ENCODE measurements at places on chromosomes 13 and 19.

- DNase-seq: no peak
Measured at GRCh38 chr13:25455146-25455545, 83.4 kb downstream of the ATP8A2 start.

DNA sequence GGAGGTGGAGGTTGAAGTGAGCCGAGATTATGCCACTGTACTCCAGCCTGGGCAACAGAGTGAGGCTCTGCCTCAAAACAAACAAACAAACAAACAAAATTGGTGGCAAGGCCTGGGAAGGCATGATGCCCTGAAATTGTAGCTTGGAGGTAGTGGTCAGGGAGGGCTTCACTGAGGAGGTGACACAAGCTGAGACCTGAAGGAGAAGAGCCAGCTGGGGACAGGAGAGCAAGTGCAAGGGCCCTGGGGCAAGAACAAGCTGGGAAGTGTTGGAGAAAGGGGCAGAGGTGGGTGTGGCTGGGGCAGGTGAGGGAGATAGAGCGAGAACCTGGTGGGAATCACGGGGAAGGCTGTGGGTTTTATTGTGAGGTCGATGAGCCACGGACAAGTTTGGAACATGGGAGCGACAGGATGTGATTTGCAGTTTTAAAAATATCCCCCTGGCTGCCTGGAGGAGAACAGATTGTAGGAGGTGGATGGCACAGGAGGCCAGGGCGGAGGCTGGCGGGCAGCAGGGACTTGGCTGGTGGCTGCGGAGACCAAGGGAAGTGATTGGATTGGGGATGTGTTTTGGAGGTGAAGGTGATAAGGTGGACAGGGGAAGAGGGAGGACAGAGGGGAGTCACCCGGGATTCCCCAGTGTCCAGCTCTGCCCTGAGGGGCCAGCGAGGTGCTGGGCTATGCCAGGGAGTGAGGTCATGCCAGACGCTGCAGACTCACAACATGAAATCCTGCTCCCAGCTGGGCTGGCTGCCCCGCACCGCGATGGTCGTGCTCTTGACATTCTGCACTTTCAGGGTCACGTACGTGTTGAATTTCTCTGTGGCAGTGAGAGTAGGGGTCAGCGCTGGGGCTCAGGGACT lies 14.0 kb downstream of the UNC13A start:
- no peak for DNase-seq

GRCh38 chr13:43242040-43242439 lies 218.7 kb downstream of the DNAJC15 start:
- DNase-seq: no peak

DNA sequence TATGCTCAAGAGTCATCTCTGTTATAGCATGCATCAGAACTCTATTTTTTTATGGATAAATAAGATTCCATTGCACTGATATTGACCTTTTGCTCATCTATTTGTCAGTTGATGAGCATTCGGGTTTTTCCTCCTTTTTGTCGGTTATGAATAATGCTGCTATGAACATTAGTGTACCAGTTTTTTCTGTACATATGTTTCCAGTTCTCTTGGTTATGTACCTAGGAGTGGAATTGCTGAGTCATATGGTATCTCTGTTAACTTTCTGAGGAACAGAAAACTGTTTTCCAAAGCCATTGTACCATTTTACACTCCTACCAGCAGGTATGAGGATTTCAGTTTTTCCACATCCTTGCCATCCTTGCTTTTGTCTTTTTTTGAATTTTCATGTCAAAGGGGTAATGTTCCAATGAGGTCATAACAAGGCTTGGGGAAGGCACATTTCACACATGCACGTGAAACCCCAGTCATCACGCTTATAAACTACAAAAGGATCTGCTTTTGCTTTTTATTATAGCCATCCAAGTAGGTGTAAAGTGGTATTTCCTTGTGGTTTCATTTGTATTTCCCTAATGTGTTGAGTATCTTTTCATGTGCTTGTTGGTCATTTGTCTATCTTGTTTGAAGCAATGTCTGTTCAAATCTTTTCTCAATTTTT lies 14.6 kb downstream of the KBTBD7 start:
- DNase-seq: no peak

GRCh38 chr19:51002089-51002532 lies 707 bp upstream of the KLK8 start:
- DNase-seq: no peak

- no peak for DNase-seq
Measured at GRCh38 chr13:80782441-80782840, 441.5 kb upstream of the SPRY2 start.

GRCh38 chr13:93007928-93008327 lies 218.7 kb upstream of the GPC6 start:
- no peak for DNase-seq

DNA sequence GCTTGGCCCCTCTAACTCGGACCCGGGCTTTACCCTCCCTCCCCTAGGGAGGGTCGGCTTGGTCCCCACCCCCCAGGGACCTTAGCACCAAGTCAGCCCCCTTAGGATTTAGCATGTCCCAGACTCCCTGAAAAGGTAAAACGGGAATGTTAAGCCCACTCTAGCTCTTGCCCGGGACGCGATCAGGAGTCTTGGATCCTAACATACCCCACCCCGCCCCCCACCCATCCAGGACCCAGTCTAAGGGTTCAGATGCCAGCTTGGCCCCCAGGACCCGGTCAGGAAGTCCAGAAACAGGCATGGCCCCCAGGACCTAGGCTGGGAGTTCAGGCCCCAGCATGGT lies 437 bp downstream of the EPOR start:
- no peak for DNase-seq

DNA sequence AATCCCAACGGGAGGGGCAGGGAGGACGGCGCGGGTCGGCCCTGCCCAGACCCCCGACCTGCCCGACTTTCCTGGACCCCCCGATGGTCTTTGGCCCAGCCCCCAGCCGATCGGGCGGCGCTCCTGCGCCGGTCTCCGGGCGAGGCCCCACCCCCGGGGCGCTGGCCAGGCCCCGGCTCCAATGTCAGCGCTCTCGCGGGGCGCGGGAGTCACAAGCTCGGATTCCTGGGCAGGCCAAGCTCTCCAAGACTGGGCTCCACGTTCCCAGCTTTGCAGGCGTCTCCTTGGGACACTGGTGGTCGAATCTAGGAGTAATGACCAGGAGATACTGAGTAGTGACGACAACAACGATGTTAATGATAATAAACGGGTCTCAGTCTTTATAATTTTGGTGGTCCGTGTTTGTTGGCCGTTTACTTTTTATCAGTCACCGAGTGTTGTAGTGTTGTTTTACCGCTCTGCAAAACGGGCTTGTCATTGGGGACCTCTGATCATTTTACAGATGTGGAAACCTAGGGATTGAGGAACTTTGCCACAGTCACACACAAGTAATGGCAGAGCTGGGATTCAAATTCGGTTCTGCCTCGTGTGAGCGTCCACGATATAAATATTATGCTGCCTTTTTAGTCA lies 545 bp downstream of the RAD23A start:
- no peak for DNase-seq

DNA sequence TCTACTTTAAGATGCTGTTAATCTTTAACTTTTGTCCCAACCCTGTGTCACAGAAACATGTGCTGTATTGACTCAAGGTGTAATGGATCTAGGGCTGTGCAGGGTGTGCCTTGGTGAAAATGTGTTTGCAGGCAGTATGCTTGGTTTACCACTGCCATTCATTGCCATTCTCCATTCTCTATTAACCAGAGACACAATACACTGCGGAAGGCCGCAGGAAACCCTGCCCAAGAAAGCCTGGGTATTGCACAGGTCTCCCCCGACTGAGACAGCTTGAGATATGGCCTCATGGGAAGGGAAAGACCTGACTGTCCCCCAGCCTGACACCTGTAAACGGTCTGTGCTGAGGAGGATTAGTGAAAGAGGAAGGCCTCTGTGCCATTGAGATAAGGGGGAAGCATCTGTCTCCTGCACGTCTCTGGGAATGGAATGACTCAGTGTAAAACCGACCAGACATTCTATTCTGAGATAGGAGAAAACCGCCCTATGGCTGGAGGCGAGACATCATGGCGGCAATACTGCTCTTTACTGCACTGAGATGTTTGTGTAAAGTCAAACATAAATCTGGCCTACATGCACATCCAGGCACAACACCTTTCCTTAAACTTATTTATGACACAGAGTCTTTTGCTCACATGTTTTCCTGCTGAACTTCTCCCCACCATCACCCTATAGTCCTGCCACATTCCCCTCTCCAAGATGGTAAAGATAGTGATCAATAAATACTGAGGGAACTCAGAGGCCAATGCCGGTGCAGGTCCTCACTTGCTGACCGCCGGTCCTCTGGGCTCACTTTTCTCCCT lies 13.1 kb upstream of the ZNF888 start:
- DNase-seq: no peak

DNA sequence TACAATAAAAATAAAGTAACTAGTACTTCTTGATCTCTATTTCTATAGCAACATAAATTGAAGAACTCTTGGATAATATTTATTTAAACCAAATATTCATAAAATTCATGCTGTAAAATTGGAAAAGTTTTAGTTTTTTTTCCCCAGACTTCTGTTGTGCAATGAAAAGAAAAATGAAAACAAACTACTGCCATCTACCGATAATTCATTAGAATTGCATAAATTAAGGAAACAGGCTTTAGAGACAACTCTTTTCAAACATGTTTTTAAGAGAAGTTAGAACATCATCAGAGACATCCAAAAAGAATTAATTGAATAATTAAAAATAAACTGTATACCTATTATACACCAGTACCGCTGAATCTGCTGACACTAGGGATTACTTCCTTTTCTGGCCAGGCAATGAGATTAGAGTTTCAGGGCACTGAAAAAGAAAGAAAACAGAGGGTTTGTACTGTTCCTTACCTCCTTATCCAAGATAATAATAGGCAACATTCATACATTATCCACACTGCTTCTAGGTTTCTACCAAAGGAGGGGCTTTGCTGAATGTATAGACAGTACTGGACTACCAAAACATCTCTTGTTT lies 4.9 kb downstream of the CCDC122 start:
- DNase-seq: no peak
